ENCODE measurements at places on chromosomes 3 and 15. TPM values are rescaled to one million over a fixed set of nuclear protein-coding genes. Genes with fewer than 3 reads are reported as not detected.

GRCh38 chr3:8457039-8457438 is 44.6 kb upstream of the LMCD1 start:
- no peak for DNase-seq

IVD gene
- total RNA-seq = 26.7 TPM

GRCh38 chr15:33107950-33108349 is 86.6 kb downstream of the FMN1 start:
- no peak for DNase-seq

GRCh38 chr3:195543500-195544229 is 540 bp upstream of the PPP1R2 start:
- DNase-seq = no peak

DNA sequence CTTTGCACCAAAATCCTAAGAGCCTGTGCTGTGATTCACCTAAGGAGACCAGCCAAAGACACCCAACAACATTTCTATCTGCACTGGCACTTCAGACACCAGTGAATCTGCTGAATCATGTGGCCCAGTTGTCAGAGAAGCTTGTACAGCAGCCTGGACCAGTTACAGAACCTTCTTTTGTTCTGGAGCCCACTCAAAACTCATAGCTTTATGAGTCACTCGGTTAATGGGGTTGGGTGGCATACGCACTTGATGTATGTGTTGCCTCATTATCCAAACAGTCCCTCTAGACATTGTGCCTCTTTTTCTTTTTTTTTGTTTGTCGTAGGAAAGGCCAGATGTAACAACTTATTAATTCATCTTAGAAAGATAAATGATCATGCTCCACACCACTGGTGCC is 25.6 kb upstream of the GOLGA6L2 start:
- DNase-seq = no peak

DNA sequence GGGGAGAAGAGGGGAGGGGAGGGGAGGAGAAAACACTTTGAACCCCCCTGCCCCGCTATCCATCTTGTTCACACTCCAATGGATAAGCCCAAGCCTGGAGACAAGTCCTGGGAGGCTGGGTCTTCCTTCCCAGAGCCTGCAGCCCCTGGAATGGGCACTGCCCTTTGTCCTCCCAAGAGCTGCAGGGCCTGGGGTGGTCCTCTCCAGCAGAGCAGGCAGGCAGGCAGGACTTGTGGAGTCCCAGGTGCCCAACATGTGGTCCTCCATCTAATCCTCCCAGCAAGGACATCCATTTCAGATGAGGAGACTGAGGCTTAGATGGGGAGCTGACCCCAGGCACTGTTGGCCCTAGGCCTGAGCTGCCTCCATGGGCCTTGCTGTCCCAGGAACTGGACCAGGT is 10.4 kb upstream of the MESP2 start:
- DNase-seq = no peak

- no peak for DNase-seq
These were observed 54.5 kb downstream of the DCLK3 start for GRCh38 chr3:36709826-36710365.

DNA sequence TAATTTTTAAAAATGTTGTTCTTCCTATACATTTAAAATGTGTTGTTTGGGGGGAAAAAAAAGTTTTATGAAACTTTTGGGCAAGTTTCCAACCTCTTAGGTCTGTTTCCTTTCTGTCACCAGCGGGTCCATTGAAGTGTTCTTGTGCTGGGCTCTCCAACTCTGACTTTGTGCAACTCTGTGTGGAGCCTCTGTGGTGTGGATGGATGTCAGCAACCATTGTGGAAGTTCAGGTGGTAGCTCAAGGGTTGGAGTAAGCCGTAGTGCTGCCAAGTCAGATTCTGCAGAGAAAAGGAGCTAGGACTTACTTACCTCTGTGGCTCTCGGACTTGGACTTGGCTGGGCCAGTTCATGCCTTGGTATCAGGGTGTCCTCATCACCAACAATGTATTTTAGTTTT is 22.4 kb downstream of the ARID3B start:
- no peak for DNase-seq

DNA sequence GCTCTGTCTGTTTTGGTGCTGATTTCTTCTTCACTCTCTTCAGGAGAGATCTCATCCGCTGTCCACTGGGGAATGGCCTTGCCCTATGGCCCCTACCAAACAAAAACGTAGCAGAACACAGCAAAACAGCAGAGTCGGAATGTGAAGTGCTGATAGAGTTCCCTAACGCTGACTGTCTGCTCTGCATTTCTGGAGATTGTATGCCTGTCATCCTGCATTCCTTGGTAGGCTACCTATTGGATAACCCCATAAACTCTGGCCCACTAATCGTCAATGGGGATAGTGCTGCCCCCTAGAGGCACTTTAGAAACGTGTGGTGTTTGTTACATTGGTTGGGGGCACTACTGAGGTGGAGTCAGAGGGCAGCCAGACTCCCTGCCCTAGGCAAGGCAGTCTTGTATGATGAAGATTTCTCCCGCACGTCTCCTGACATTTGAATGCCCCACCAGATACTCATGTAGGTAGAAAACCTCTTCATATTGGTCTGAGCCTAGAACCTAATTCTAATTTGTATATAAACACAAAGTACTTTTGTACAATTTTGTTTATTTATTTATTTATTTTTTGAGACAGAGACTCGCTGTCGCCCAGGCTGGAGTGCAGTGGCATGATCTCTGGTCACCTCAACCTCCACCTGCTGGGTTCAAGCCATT is 15.6 kb upstream of the MAGEF1 start:
- peak; percentile 85 for DNase-seq

- no peak for DNase-seq
These were observed 952.6 kb downstream of the AGBL1 start for GRCh38 chr15:87032295-87032694.

DNA sequence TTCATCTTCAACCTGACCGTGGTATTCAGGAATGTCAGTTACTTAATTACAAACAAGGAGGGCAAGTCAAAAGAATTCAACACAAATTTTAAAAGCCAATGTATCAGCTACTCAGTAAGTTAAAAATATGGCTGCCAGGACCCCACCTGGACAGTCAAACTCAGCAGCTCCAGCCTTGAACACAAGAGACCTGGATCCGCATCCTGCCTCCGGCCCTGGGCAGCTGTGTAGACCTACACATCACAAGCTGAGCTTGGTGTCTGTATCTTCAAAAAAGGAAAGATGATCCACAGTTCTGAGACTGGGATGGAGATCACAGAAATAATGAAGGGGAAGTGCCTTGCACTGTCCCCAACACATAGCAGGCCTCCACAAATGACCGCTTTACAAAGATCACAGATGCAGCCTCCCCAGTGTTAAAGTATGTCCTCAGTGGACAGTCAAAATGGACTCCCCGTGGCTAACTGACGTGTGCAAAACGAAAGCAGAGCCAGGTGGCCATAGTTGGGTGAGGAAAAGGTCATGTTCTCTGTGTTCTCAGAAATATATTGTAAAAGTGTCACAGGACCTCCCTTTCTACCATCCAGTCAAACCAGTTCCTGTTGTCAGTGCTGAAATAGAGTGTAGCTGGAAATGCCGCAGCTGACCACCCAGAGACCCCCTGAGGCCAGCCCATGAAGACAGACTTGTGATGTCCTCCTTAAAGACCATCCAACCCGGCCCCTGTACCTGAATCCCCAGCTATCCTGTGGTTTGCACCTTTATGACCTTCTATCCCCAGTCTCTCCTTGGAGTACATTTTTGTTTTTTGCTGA is 168.5 kb upstream of the NSMCE3 start:
- no peak for DNase-seq

A4GNT gene
- not detected for total RNA-seq

- DNase-seq = peak; percentile 86
These were observed at the start of gene PPP2R3A for GRCh38 chr3:135965506-135966270. Gene PPP2R3A (plus strand): TSS chr3:135965728. CDS start chr3:136001499, 35,771 bp downstream.

GRCh38 chr15:97087006-97087741 is 756.7 kb downstream of the NR2F2 start:
- peak; percentile 1 for DNase-seq

IQCH gene
- 2.6 TPM for total RNA-seq

PODXL2 gene
- 0.32 TPM for total RNA-seq

DNA sequence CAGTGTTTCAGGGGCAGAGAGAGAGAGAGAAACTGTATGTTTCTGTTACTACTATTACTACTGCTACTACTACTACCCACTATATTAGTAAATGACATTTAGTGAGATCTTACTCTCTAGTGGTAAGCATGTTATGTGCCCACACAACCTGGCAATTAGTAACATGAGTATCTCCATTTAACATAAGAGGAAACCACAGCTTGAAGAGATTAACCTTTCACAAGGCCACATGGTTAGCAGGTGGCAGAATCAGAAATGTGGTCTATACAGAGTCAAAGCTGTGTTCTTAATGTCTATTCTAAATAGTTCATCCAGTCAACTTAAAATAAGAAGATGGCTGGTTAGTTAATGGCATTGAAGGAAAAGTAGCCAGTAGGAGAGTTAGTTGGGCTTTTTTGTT is 961.6 kb downstream of the MCTP2 start:
- no peak for DNase-seq

DNA sequence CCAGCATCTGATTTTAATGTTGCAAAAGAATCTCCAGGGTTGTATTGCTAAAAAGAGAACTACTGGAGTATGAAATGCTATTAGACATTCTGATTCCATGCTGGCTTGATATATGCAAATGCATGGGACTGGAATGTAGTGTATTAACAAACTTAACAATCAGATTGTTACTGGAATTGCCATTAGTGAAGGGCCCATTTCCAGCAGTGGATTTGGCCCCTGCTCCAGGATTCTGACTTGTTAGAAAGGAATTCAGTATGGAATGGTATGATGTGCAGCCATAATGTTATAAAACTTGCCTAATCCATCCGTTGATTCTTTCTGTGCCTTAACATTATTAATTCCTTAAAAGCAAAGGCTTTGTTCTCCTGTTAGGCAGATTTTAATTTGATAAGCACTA is 7.9 kb downstream of the ARRDC4 start:
- DNase-seq = peak; percentile 71

DNA sequence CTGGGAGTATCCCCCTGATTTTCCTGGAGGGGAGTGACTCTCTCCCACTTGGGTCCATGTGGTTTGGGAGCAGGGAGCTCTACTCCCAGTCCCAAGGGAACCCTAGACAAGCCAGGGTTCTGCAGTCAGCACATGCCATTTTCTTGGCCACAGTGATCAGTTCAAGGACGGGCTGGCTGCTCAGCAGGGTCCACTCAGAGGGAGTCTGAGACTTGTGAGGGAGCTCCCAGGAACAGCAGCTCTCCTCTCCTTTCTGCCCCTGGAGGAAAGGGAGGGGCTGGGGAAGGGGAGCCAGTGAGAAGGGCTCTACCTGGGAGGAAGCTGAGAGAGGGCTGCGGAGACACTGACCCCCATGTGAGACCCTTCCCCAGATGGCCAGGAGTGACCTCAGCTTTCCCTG is 29.1 kb upstream of the LMCD1 start:
- DNase-seq = no peak

- DNase-seq = no peak
These were observed 38.8 kb upstream of the RNF7 start for GRCh38 chr3:141699324-141699723.

GRCh38 chr3:151135541-151136337 is 50.3 kb downstream of the MED12L start:
- DNase-seq = no peak

DNA sequence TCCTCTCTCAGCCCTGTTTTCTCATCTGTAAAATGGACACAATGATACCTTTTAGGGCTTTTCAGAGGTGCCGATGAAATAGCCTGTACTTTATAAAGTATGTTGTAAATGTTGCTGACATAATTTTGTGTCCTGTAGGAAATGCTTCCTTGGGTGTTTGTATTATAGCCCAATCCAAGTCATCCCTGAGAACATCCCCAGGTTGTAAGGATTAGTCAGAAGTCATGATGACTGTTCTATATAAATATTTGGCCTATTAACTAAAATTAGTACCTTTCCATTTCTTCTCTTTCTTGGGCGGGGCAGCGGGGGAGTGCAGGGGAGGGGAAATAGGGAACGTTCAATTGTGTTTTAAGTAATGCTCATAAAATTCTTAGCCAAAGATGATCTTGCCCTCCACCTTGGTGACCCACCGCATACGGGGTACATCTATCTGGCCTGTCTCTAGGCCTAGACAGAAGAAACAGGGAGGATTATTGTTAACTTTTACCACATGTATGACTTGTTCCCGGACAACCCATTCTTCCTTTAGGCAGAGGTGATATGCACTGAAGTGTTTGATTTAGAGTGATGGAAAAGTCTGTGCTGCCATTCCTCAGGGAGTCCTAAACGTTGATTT is 120.7 kb downstream of the VGLL4 start:
- no peak for DNase-seq

GRCh38 chr15:80010131-80010673 is 39.2 kb upstream of the BCL2A1 start:
- peak; percentile 10 for DNase-seq

GRCh38 chr3:50583897-50584296 is 14.6 kb downstream of the HEMK1 start:
- DNase-seq = no peak

DNA sequence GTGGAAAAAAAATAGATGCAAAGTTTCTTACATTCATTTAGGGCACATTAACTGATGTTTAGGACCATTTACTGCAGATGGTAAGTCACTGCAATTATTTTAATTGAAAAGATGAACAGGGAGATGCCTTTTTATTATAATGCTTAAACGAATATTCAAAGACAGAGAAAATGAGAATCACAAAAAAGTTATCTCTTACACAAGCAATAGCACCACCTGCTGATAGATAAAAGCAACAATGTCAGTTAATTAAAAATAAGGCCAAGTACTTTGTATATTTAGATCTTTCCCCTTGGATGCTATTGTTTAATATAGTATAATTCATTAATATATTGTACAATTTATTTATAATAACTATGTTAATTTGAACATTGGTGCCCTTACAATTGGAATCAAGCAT is 55.9 kb downstream of the IFT80 start:
- peak; percentile 28 for DNase-seq

Measured in fibroblast of villous mesenchyme (primary cell).